ENCODE measurements at places on chromosomes 3 and 15. TPM values are rescaled to one million over a fixed set of nuclear protein-coding genes. Genes with fewer than 3 reads are reported as not detected.

DNA sequence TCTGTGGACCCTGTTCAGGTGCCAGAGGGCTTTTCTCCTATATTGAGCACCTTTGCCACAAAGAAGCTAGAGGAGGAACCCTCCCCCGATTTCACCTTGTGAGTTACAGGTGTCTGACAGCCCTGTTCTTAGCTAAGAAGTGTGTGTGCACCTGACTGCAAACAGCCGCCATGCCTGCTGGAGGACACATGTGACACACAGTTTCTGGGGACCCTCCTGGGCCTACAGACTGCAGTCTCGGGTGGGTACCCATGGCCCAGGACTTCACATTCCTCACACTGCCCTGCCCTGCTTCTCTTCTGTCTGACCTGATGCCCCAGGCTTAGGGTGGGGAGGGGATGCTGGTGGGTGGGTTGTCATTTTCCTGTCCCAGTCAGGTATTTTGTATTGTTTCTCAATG is 140.6 kb downstream of the CACNA1D start:
- H3K36me3 ChIP-seq, result no peaks in the 10 kb centered on the region
- no peak for DNase-seq
- no peak overlapping the region for H3K4me3 ChIP-seq
- H3K27me3 ChIP-seq, result peaks cover 41% of the 10 kb centered on the region

DNA sequence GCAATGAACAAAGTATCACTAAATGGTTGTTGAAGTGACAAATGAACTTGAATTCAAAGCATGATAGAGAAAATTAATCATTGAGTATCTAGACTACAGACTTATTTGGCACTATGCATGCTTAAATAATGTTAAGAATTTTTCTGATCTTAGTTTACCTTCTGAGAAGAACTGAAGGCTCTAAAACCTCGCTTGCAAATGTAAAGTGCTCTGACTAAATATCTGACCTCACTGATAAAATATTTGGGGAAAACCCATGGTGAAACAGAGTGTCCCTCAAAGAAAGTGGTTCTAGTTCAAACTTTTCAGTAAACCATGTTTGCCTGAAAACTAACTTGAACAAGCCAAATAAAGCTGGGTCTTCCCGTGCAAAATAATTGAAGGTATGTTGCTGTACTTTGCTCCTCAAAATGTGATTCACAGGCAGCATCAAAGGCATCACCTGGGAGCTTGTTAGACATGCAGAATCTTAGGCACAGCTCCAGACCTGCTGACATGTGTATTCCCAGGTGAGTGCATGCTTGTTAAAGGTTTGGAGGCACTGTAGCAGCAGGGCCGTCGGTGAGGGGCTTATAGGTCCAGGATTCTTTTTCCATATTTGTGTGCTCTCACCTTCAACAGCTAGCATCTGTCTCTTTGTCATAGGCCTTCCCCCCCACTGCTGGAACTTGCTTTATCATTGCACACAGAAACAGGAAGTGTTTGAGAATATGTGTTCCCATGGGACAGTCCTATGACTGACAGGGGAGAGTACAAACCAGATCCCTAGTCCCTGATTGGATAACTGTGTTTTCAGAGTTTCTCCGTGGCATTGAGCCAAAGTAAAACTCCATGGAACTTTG is 524.2 kb upstream of the LMCD1 start:
- no peaks in the 10 kb centered on the region for H3K36me3 ChIP-seq
- H3K4me1 ChIP-seq, result no peaks in the 10 kb centered on the region
- no peak overlapping the region for H3K4me3 ChIP-seq
- no peaks in the 10 kb centered on the region for H3K27me3 ChIP-seq
- DNase-seq, result no peak
- no peak overlapping the region for H3K27ac ChIP-seq

HRG gene
- total RNA-seq, result not detected

- no peak overlapping the region for H3K4me3 ChIP-seq
- no peak overlapping the region for H3K27ac ChIP-seq
Measured at GRCh38 chr3:24373198-24373959, 121.3 kb downstream of the THRB start.

SOX14 gene
- total RNA-seq, result not detected

PPM1L gene
- 5.9 TPM for total RNA-seq

GRCh38 chr15:74950078-74950908 is 6.3 kb downstream of the RPP25 start:
- H3K27me3 ChIP-seq, result peaks cover 1% of the 10 kb centered on the region
- no peak overlapping the region for H3K27ac ChIP-seq
- no peaks in the 10 kb centered on the region for H3K36me3 ChIP-seq
- peak; percentile 83 for DNase-seq

DNA sequence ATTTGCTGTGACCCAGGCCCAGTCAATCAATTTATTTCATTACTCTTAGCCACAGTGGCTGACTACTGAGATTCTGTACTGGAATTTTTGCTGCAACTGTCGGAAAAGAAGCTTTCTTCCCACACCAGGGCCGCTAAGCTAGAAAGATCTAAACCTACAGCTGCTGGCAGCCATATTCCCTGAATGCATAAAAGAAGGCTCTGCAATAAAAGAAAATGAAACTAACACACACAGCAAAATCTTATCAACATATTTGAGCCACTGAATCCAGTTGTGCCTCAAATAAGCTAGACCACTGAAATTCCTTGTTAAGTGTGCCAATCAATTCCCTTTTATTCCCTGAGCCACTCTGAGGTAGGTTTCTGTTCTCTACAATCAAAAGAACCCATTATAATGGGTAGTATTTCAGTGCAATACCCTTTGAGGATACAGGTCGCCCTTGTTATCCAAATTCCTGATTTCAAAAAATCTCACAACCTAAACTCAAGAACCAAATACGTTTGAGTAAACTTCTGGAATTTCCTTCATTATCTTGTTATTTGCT is 60.3 kb downstream of the MYO9A start:
- no peak overlapping the region for H3K4me3 ChIP-seq
- DNase-seq, result no peak
- H3K27me3 ChIP-seq, result no peaks in the 10 kb centered on the region
- H3K36me3 ChIP-seq, result no peaks in the 10 kb centered on the region

DNA sequence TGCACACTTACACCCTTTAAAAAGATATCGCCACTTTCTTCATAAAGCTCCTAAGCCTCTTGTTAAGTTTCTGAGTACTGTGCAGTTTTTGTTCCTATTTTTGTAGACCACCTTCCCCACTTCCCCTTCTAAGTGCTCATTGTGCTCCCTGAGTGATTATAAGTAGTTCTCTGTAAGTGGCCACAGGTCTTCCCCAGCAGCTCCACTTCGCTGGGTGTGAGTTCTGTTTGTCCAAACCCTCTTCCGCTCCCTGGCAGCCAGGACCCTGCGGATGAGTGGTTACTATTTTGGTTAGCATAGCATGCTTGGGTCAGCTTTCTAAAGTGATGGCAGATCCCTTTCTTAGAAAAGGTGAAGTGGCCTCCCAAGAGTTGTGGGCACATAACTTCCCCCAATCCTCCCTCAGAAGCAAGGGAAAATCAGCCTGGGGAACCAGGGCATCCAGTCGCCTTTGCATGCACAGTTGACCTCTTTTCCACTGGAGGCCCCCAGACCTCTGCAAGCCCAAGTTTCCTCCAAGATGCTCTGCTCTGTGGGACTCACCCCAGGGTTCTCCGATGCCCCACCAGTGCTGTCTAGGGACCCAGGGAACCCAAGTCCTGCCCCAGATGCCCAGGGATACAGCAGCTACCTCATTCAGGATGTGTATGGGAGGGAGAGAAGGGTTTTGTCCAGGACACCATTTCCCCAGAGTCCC is 69.6 kb downstream of the ATP10A start:
- peaks cover 4% of the 10 kb centered on the region for H3K36me3 ChIP-seq
- H3K4me3 ChIP-seq, result no peak overlapping the region
- H3K27ac ChIP-seq, result no peak overlapping the region

- peaks cover 11% of the 10 kb centered on the region for H3K36me3 ChIP-seq
- H3K4me3 ChIP-seq, result no peak overlapping the region
- H3K27me3 ChIP-seq, result peaks cover 27% of the 10 kb centered on the region
- no peak overlapping the region for H3K27ac ChIP-seq
- peaks cover 4% of the 10 kb centered on the region for H3K4me1 ChIP-seq
Measured at GRCh38 chr15:82950746-82951370, 1.7 kb downstream of the HOMER2 start.

A4GNT gene
- not detected for total RNA-seq

DNA sequence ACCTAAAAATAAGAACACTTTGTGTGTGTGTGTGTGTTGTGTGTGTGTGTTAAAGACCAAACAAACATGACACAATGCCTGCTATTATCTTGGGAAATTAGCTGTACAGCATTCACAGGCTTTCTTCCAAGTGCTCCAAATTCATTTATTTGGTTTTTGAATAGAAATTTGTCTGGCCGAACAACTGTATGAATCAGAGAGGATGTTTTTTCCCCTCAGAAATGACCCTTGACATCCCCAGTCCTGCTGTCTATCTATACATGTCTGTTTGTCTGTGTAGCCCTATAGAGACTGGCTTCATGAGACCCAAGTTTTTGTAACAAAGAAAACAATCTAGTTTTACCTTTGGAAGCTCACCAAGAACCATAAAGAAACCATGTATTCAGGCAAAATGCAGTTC is 549.8 kb downstream of the NSUN3 start:
- H3K27me3 ChIP-seq, result no peaks in the 10 kb centered on the region
- no peak for DNase-seq
- no peaks in the 10 kb centered on the region for H3K36me3 ChIP-seq
- no peak overlapping the region for H3K27ac ChIP-seq
- H3K4me1 ChIP-seq, result no peaks in the 10 kb centered on the region

DNA sequence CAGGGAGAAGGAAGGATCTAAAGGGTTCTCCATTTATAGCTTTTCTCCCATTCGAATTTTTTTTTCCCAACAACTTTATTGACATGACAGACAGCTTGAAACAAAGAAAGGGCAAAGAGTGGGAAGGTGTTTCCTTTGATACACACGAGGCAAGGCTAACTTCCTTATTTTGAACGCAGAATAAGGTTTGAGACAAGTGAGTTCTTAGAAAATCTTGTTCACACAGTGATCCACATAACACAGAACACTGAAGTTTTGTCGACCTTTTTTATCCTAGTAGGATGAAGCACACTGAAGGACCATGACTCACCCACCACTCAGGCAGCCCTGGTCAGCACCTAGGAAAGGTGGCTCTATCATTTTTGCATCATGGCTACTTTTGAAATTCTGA is 425.8 kb upstream of the MDFIC2 start:
- no peak for DNase-seq
- no peaks in the 10 kb centered on the region for H3K4me1 ChIP-seq
- H3K27ac ChIP-seq, result no peak overlapping the region
- H3K4me3 ChIP-seq, result no peak overlapping the region
- H3K36me3 ChIP-seq, result no peaks in the 10 kb centered on the region

GLDN gene
- not detected for total RNA-seq

RASGRP1 gene
- total RNA-seq, result 208 TPM

DNA sequence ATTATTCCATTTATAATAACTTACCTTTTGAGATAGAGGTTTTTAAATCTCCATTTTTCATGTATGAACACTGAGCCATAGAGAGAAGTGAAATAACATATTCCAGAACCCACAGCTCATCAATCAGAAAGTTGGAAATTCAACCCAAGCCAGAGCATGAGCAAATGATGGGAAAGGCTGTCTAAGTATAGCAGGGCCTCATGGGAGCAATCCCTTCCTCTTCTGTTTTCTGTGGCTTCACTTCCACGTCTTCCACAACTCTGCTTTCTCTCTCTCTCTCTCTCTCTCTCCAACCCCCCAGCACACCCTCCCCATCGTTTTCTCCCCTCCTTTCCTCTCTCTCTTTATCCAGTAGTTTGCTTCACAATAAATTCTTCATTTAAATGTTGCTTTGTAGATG is 14.8 kb upstream of the IL1RAP start:
- DNase-seq, result no peak
- no peak overlapping the region for H3K27ac ChIP-seq
- peaks cover 47% of the 10 kb centered on the region for H3K27me3 ChIP-seq
- no peaks in the 10 kb centered on the region for H3K4me1 ChIP-seq
- no peaks in the 10 kb centered on the region for H3K36me3 ChIP-seq
- no peak overlapping the region for H3K4me3 ChIP-seq

GRCh38 chr3:95715128-95715527 is 1099.3 kb upstream of the EPHA6 start:
- no peaks in the 10 kb centered on the region for H3K27me3 ChIP-seq
- no peak overlapping the region for H3K27ac ChIP-seq
- no peaks in the 10 kb centered on the region for H3K36me3 ChIP-seq
- H3K4me1 ChIP-seq, result no peaks in the 10 kb centered on the region
- no peak overlapping the region for H3K4me3 ChIP-seq

GRCh38 chr3:41184394-41184793 is 14.9 kb upstream of the CTNNB1 start:
- peaks cover 18% of the 10 kb centered on the region for H3K4me1 ChIP-seq
- DNase-seq, result no peak
- H3K36me3 ChIP-seq, result no peaks in the 10 kb centered on the region
- H3K27ac ChIP-seq, result no peak overlapping the region

DNA sequence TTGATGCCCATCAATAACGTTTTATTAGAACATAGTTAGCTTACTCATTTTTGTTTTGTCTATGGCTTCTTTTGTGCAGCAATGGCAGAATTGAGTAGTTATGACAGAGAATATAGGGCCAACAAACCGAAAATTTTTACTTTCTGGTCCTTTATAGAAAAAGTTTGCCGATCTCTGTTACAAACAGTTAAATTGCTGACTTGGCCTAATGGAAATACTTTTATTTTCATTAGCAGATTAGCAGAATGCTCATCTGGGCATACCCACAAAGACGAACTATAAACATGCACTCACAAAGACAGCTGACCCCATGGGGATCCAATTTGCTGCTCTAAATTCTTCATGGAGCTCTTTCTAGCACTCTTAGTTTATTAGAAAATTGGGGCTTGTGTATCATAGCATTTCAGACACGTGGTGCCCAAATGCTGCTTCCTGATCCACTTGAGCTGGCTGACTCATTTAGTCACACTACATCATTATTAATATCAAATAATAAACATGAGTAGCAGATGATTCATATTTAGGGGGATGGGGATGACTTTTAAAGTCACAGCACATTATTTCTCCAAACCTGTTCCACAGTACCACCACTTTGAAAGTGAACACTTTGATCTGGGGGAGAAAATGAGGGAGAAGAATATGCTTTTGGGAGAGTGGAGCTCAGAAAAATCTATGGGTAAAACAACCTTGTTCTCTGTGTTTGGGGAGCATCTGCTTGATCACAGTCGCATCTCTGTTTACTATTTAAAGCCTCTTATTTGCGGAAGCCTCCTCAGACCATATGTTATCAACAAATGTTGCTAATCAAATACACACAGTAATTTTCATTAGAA is 228.1 kb upstream of the FEZF2 start:
- H3K4me3 ChIP-seq, result no peak overlapping the region
- H3K36me3 ChIP-seq, result no peaks in the 10 kb centered on the region
- no peak overlapping the region for H3K27ac ChIP-seq
- H3K4me1 ChIP-seq, result no peaks in the 10 kb centered on the region
- DNase-seq, result no peak

GOLGA6L7 gene
- total RNA-seq, result not detected

- H3K36me3 ChIP-seq, result no peaks in the 10 kb centered on the region
- DNase-seq, result no peak
- peaks cover 33% of the 10 kb centered on the region for H3K27me3 ChIP-seq
- no peak overlapping the region for H3K4me3 ChIP-seq
- no peak overlapping the region for H3K27ac ChIP-seq
- H3K4me1 ChIP-seq, result peaks cover 15% of the 10 kb centered on the region
Measured at GRCh38 chr15:73438651-73439050, 4.3 kb upstream of the REC114 start.

GRCh38 chr15:61777689-61778088 is 282.6 kb downstream of the VPS13C start:
- DNase-seq, result no peak
- no peak overlapping the region for H3K4me3 ChIP-seq
- no peaks in the 10 kb centered on the region for H3K4me1 ChIP-seq
- no peaks in the 10 kb centered on the region for H3K36me3 ChIP-seq
- H3K27ac ChIP-seq, result no peak overlapping the region

Data from activated CD4-positive, alpha-beta memory T cell treated with anti-CD3 and anti-CD28 coated beads, Interleukin-2, amount 10 ng/mL, durations not matched to agents 7 days and 5 days (primary cell).